Umbilical cord (tissue), 2 donors: ENCODE measurements at places on chromosomes 1 and 21. TPM values are rescaled to one million over a fixed set of nuclear protein-coding genes. Genes with fewer than 3 reads are reported as not detected.

Gene IL19
- not detected for total RNA-seq

Gene NUAK2
- 1.2 TPM for total RNA-seq

Gene RSRP1
- total RNA-seq: 106 TPM

Gene JAM2
- 35.9 TPM for total RNA-seq

Gene MROH9
- total RNA-seq: not detected

Gene HTR6
- not detected for total RNA-seq

- no peak for DNase-seq
Measured at GRCh38 chr1:204331275-204331674, 28.5 kb downstream of the PLEKHA6 start.

DNA sequence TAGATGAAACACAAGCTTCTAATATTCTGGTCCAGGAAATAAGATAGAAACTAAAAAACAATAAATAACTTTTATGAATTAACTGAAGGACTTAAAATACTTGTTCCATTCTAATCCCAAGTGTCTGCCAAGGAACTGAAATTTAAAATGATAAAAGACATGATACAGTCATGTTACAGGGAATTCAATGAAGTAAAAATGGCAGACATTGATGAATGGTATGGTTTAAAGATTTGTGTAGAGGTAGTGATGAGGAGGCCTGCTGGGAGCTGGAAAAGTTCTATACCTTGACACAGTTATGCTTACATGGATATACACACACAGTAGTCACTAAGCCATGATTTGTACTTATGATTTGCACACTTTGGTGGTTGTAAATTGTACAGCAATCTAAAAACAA lies 2.1 kb upstream of the UBR4 start:
- no peak for DNase-seq

DNA sequence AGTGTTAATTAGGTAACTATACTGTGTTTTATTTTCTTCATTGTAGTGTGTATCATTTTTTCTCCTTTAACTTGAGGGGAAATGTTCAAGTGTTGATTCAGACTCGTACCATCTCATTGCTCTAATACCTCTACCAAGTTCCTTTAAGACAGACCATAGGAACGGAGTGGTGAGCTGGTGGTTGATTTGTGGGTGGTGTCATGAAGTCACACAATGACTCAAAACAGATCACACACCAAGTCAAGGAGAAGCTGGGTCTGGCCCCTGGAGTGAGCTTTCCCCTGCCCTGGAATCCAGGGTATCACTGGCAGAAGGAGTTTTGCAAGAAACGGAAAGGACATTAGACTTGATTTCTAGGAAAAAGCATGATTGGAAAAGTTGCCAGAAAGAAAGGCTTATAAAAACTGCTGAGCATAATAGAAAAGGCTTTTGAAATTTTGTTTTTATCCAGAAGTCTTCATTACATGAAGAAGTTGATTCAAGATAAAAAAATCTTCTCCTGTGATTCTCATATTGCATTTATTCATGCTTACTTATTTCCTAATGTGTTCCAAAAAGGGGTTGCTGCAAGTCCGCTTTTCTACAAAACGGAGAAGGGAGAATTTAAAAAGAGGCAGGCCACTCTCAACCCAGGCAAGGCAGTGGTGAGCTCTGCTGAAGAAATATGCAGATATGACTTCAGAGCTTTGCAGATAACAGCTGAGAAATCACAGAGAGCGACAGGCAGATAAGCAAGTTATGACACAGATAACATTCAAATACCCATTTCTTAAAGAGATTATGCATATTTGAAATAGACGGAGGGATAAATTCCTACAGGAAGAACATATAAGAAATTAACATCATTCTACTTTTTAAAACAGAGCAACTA lies 79.7 kb downstream of the TBX19 start:
- peak; percentile 98 for DNase-seq

DNA sequence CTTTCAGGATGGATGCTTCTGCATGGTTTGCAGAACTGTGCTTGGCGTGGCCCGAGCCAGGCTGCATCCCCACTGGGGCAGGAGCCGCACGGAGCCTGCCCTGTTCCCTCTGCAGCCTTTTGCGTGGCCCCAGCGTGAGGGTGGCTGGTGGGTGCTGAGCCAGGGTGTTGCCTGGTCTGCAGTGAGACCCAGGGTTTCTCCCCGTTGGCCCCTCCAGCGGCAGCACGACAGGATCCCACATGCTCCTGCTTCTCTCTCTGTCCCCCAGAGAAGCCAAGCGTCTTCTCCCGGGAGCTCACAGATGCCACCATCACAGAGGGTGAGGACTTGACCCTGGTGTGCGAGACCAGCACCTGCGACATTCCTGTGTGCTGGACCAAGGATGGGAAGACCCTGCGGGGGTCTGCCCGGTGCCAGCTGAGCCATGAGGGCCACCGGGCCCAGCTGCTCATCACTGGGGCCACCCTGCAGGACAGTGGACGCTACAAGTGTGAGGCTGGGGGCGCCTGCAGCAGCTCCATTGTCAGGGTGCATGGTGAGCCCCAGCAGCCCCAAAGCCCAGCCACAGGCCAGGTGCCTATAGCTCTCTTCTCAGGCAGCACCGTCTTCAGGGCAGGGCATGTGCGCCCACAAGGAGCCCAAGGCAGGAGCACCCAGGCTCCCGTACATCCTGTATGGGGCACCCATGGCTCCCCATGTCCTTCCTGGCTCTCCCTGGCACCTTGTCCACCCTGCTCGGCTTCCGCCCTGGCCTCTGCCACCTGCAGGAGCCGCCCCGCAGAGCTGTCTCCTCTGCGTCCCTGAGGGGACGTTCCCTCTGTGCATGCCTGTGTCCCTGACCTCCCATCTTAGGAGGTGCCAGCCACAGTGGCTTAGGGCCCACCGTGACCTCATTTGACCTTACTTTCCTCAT lies 78.9 kb downstream of the OBSCN start:
- no peak for DNase-seq

DNA sequence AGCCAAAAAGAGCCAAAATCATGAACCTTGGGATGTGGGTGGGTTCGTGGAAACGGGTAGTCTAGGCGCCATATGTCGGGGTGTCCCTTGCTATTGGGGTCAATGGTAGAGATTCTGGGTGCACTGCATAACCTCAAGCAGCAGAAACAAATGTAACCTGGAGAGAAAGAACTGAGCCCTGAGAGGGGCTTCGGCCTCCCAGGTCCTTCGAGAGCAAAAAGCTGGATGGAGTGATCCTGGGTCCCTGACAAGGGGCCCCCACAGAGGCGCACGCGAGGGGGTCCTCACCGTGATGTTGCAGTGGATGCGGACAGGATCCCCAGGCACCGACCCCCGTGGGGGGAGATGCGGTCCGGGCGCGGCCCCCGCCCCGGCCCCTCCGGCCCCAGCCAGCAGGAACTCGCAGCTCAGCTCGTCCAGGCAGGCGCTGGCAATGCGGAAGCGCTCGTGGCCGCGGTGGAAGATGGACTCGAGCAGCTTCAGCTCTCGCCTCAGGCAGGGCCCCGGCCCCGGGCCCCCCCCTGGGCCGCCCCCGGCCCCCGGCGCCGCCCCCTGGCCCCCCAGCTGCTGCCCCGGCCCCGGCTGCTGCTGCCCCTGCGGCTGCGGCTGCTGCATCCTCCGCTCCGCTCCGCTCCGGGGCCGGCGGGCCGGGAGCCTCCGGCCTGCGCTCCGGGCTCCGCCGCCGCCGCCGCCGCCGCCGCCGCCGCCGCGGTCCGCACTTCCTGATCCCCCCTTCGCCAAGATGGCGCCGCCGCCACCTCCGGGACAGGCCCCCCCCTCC lies at the start of gene UBE2Q1:
UBE2Q1 (minus strand) TSS at position 724 of the 781 bp plus-strand sequence; CDS start at position 615, 109 bp downstream.
- peak; percentile 54 for DNase-seq

DNA sequence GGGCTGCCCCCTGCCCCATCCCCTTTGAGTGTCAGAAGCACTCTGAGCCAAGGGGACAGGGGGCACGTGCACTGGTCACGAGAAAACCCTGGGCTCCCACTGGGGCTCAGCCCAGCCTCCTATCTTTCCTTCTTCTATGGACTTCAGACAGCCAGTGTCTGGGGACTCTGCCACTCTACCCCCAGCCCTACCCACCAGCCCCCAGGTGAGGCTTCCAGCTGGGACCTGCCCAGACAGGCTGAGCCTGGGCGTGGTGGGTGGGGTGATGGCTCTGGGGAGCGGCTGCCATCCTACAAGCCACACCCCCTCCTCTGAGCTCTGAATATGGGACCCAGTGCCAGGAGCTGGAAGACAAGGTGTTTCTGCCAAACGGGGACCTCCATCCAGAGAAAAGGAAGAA lies 8.0 kb upstream of the SFN start:
- DNase-seq: no peak

DNA sequence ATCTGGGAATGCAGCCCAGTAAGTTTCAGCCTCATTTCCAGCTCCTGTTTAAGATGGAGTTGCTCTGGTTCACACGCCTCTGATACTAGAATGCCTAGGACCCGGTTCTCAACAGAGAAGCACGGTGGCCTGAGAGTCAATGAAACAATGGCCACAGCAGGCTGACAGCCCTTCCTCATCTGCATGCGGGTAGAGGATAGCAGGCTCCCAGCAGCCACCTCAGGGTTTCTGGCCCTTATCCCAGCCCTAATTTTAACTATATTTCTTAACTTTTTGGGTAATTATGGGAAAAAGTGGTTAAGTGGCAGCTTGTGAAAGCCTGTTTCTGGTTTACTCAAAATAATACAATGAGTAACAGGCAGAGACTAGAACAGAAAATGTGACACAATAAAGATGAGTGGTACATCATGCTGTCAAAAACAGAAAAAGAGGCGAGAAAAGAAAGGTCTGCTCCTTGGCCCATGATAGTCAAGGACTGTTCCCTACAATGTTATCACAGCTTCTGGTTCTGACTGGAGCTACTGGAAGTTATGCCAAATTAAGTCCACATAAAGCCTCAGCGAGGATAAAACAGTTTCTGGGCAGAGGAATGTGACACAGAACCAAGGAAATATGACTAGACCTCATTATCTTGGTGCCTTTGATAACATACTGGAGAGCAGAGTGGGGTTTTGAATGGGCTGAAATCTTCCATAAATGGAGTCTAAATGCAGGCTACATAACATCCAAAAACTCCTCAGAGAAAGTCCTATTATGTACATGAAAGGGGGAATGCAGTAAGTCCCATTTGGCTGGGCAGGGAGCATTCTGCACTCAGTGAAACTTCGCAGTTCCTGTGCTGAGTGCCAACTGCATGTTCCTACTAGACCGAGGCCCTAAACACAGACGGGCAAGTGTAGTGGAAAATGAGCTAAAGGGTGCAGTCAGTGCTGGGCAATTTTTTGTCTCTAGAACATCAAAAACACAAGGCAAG lies 92.1 kb downstream of the NIBAN1 start:
- peak; percentile 91 for DNase-seq

- no peak for DNase-seq
Measured at GRCh38 chr1:165884690-165885304, 57.4 kb downstream of the UCK2 start.
